AG09319 (cell line): ENCODE measurements at places on chromosomes 1 and 21.

GRCh38 chr1:17893891-17894631 lies 138.9 kb downstream of the ACTL8 start:
- no peak for DNase-seq

DNA sequence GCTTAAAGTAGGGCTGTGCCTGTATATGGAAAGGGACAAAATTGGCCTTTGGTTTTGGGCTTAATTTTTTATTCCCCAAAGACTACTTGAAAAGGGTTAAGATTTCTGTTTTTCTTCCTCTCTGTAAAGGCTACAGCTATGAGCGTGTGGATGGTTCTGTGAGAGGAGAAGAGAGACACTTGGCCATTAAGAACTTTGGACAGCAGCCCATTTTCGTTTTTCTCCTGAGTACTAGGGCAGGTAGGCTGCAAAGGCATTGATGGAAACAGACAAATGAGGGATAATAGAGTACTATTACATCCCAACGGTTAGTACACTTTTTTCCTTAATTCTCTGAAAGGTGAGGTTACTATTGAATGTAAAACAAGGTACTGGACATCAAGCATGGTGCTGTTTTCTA lies 29.6 kb downstream of the CHD1L start:
- DNase-seq, result no peak

DNA sequence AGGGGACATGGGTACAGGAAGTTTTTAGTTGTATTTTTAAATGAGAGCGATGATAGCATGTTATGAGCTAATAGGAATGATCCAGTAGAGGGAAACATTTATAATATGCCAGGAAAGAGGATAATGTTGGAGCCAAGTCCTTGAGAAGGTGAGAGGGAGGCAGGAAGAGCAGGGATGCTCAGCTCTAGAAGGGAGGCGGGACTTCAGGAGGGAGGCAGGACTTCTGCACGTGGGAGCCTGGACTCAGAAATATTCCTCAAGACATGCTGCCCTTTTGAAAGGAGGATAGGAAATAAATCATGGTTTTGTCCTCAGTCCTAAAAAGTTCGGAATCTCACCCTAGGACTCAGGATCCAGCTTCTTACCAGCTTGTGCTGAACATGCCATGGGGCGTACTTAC lies 5.9 kb downstream of the ADARB1 start:
- DNase-seq, result no peak

DNA sequence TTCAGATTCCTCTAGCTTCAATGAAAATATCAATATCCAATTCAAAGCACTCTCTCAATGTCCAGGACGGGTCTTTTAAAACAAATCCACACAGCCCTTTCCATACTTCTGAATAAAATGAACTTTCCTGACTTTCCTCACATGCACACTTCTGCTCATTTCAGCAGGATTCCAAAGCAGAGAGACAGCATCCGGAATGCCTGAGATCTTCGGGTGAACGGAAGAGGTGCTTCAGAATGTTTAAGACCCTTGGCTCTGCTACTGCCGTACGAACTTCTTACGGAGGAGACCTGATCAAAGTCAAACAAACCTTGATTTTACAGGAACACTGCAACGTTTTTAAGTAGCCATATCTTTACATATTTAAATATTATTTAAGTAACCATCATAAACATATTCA lies 245.7 kb downstream of the PTBP2 start:
- DNase-seq, result no peak

- DNase-seq, result no peak
These were observed 70.6 kb downstream of the ALPL start for GRCh38 chr1:21579791-21580190.

DNA sequence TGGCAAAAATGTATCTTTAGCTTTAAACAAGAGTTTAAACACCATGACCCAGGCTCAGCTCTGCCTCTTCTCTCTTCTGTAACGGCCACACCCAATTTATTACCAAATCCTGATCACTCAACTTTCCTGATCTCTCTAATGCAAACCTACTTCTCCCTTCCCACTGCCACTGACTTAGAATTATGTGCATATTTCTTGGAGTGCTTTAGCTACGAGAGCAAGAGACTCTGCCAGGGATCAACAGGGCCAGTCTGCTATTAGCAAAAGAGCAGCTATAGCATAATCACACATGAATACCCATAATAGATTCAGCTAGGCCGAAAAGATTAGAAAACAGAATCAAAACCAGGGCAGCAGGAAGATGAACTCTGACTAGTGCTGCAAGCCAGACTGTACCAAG lies 215.5 kb downstream of the MRPL39 start:
- DNase-seq, result no peak

GRCh38 chr1:202320081-202320405 lies 21.7 kb downstream of the UBE2T start:
- DNase-seq, result no peak

GRCh38 chr21:43717166-43717853 lies 1.6 kb upstream of the PDXK start:
- no peak for DNase-seq

GRCh38 chr1:94120991-94121390 lies at the start of gene ABCA4:
Gene ABCA4 (minus strand): TSS chr1:94121148. CDS start chr1:94121045, 103 bp downstream.
- no peak for DNase-seq

DNA sequence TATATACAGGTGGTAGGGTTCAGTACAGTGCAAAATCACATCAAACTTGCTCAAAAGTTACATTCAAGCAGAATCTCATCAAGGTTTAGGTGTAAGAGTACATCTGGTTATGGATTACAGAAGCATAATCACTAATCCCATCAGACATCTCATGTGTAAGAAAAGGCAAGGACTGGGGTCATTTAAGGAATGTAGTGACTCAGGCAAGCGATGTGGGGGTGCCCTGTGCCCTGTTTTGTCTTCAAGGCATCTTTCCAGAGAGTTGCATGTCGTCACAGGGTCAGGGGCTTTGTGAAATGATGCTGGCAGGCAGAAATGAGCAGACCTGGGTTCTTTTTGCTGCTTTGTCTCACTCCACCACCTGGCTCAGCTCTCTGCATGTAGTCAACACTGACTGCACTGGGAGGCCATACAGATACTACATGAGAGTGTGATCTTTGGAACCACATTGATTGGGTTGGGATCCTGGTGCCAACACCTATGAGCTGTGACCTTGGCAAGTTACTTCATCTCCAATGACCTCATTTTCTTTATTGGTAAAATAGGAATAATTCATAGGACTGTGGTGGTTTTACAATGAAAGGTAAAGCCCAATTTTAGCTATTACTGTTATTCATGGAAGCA lies 8.2 kb upstream of the HHIPL2 start:
- no peak for DNase-seq

DNA sequence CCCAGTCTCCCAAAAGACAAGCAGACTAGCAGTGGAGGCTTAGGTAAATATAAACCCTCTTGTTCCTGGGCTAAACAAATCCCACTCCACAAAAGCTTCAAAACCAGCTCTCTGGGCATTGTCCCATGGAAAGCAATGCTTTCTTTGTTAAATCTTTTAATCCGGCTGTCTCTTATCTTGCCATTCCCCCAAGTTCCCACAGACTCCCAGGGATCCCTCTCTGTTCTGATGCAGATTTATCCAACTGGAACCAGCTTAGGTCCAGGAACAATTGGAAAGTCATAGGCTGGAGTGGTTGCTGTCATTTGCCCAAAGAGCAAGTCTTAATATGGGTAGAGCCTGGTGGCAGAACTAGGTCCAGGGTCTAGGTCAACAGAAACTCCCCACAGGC lies 110.1 kb upstream of the ATP1A1 start:
- DNase-seq, result no peak

DNA sequence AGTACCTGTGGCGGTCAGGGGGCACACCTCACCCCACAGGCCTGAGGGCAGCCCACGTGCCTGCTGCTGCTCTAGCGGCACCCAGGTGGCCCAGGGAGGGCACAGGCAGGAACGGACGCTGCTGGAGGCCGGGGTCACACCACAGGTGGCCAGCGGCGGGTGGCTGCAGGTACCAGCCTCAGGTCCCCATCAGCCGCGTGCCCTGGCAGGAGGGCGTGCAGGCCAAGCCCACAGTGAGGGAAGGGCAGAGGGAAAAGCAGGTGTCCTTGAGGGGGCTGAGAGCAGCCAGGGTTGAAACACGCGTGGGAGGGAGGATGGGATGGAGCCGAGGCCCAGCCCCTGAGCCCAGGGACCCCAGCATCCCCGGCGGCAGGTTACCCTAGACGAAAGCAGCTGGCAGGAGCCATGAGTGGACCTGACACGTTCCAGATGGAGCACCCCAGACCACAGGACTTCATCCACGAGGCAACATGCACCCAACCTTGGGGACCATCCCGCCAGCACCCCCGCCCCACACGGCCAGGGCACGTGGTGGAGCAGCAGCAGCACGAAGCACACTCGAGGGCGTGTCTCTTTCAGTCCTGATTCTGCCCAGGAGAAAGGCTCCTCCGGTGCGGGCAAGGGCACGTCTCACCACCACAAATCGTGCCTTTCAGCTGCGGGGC lies 3.7 kb downstream of the SLC19A1 start:
- no peak for DNase-seq

GRCh38 chr1:201649761-201650622 lies 111.1 kb downstream of the NAV1 start:
- peak; percentile 65 for DNase-seq

GRCh38 chr1:170586321-170587252 lies 54.6 kb downstream of the GORAB start:
- DNase-seq, result peak; percentile 89

GRCh38 chr1:178209935-178210334 lies 116.0 kb downstream of the RASAL2 start:
- no peak for DNase-seq

DNA sequence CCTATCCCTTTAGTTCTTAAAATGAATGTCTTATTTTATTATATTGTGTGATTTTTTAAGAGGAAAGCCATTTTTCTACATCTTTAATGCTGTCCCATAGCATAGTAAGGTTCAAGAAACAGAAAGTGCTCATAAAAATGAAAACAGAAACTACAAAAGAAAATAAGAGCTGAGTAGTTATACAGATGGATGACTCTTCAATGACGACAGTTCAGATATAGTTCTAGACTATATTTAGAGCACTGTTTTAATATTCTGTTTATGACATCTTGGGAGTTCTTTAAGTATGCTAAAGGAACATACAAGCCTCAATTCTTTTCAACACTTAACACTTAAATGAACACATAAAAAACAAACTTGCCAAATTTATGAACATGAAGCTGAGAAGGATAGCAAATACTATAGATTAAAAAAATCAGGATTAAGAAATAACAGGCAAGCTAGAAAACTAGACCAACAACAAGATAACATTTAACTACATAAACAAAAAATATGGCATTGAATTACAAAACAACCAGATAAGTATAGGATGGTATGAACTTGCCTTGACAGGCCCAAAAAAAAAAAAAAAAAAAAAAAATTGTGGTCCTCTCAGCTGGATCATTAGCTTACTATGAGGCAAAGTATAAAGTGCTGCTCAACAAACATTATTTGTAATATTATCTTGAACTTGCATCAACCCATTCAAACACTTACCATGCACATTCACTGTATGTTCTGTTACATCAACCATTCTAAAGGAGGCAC lies 87.9 kb downstream of the ZZZ3 start:
- no peak for DNase-seq

DNA sequence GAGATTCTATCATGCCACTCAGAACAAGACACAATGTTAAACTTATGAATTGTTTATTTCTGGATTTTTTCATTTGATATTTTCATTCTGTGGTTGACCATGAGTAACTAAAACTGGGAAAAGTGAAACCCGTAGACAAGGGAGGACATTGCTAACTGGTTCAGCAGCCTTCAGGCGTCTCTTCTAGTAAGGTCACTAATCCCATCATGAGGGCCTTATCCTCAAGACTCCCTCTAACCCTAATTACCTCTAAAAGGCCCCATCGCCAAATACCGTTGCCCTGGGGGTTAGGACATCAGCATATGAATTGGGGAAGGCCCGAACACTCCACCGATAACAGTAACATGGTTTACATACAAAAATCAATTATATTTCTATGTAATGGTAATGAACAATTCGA lies 247.6 kb downstream of the TM2D1 start:
- DNase-seq, result no peak

GRCh38 chr1:164325786-164326185 lies 233.2 kb upstream of the PBX1 start:
- DNase-seq, result no peak

DNA sequence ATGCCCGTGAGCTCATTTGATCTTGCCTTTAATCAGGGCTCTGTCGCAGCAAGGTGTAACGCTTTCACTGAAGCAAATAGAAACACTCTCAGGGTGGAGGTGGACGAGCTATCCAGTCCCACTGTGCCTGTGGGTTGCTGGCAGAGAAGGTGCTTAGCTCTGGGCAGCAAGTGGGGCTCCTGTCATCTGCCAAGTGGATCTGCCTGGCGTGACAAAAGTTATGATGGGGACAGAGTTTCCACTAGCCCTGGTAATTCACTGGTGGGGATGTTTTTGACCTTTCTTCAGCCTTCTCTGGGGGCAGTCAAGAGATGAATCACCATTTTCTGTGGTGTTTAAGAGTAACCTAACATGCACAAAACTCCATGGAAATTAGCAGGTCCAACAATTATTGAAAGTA lies 71.3 kb upstream of the EDEM3 start:
- no peak for DNase-seq

- DNase-seq, result no peak
These were observed 145.6 kb upstream of the C21orf91 start for GRCh38 chr21:17964716-17965115.

GRCh38 chr1:189782295-189782694 lies 695.4 kb downstream of the BRINP3 start:
- no peak for DNase-seq

DNA sequence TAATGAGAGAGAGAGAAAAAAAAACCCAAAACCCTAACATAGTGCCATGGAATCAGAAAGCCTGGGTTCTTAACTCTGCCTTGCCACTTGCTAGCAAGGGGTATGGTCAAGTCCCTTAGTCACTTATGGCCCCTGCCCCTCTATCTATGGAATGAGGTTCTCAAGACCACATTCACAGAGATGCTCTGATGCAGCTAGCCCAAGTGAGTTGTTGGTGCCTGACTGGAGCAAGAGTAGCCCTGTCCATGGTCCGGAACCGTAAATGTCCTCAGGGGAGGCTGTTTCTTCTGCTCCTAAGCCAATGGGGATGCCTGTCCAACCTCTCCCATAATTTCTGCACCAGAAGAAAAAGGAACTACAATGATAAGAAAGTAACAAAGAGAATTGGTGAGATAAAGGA lies 56.8 kb downstream of the CSMD2 start:
- no peak for DNase-seq

- no peak for DNase-seq
These were observed 235.4 kb downstream of the HMCN1 start for GRCh38 chr1:185969524-185969991.

DNA sequence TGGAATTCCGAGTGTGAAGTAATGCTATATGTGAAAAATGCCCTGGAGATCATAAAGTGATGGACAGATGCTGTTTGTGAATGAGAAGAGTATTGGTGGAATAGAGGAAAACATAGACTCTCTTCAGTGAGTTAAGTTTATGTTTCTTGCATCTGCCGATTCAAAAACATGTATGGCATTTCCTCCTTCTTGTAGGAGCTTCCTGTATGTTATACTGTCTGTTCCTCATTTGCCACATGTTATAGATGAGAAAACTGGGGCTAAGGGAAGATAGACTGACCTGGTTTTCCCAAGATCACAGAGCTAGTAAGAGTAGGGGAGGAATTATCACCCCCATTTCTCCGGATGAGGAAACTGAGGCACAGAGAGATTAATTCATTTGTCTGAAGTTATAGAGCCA lies 41.1 kb upstream of the IL20 start:
- DNase-seq, result no peak
